Fibroblast of the aortic adventitia (primary cell): ENCODE measurements at places on chromosomes 1 and 21. TPM values are rescaled to one million over a fixed set of nuclear protein-coding genes. Genes with fewer than 3 reads are reported as not detected.

The PPIAL4G gene
- total RNA-seq: not detected in 2 replicates

The PEX11B gene
- total RNA-seq: 26.8 and 33.4 TPM in 2 replicates

The APOBEC4 gene
- total RNA-seq: not detected in 2 replicates

The SPRR2G gene
- not detected in 2 replicates for total RNA-seq

The ZBTB18 gene
- 2.9 and 11.1 TPM in 2 replicates for total RNA-seq
